ENCODE measurements at places on chromosomes 5 and 9. TPM values are rescaled to one million over a fixed set of nuclear protein-coding genes. Genes with fewer than 3 reads are reported as not detected.

Gene CARTPT
- total RNA-seq = not detected

Gene FOXI1
- not detected for total RNA-seq

Gene INSL6
- total RNA-seq = not detected

GRCh38 chr5:37477426-37477825 lies 98.3 kb downstream of the WDR70 start:
- H3K36me3 ChIP-seq = peaks cover 58% of the 10 kb centered on the region
- H3K27me3 ChIP-seq = no peaks in the 10 kb centered on the region
- H3K4me3 ChIP-seq = no peak overlapping the region
- no peak overlapping the region for H3K27ac ChIP-seq
- no peak for DNase-seq

GRCh38 chr9:126860757-126861466 lies 473 bp downstream of the ZBTB34 start:
- H3K27me3 ChIP-seq = peaks cover 3% of the 10 kb centered on the region
- peak; percentile 29 for DNase-seq
- H3K36me3 ChIP-seq = peaks cover 2% of the 10 kb centered on the region

GRCh38 chr5:151327585-151327984 lies 19.8 kb downstream of the SLC36A2 start:
- H3K4me1 ChIP-seq = peaks cover 2% of the 10 kb centered on the region
- H3K4me3 ChIP-seq = no peak overlapping the region
- H3K27me3 ChIP-seq = peaks cover 11% of the 10 kb centered on the region

Data from activated naive CD8-positive, alpha-beta T cell treated with anti-CD3 and anti-CD28 coated beads for 36 hours (primary cell).